ENCODE measurements at places on chromosomes 12 and 14. TPM values are rescaled to one million over a fixed set of nuclear protein-coding genes. Genes with fewer than 3 reads are reported as not detected.

The RNASE4 gene
- 7.1 TPM for total RNA-seq

The FLRT2 gene
- 3.9 TPM for total RNA-seq

The RNASE13 gene
- not detected for total RNA-seq

The STAC3 gene
- total RNA-seq = 0.40 TPM

The OR4E2 gene
- not detected for total RNA-seq

The ANKRD33 gene
- total RNA-seq = not detected

The TRIM9 gene
- total RNA-seq = 15.6 TPM

The TCL1B gene
- not detected for total RNA-seq

The OASL gene
- total RNA-seq = 4.1 TPM

The TMCC3 gene
- 1.1 TPM for total RNA-seq

The BCL11B gene
- 0.38 TPM for total RNA-seq

The CCDC196 gene
- not detected for total RNA-seq

The SDR9C7 gene
- total RNA-seq = not detected

The MIP gene
- not detected for total RNA-seq

The YEATS4 gene
- total RNA-seq = 45.9 TPM

The BATF gene
- total RNA-seq = not detected

The FAR2 gene
- total RNA-seq = not detected

The FAM177A1 gene
- 101 TPM for total RNA-seq

The HRK gene
- total RNA-seq = 1.1 TPM

The LTBP2 gene
- 11.0 TPM for total RNA-seq

The FGD4 gene
- 11.5 TPM for total RNA-seq

The COX6A1 gene
- total RNA-seq = 808 TPM

The FLVCR2 gene
- 5.4 TPM for total RNA-seq

The ALKBH2 gene
- 43.0 TPM for total RNA-seq

The ING4 gene
- total RNA-seq = 13.6 TPM

The RD3L gene
- not detected for total RNA-seq

The B3GNT4 gene
- total RNA-seq = 0.55 TPM

The VWF gene
- total RNA-seq = 0.27 TPM

The PCED1B gene
- total RNA-seq = 24.1 TPM

The C12orf50 gene
- not detected for total RNA-seq

The HVCN1 gene
- total RNA-seq = 0.59 TPM

The USP44 gene
- 0.07 TPM for total RNA-seq

The ERP27 gene
- not detected for total RNA-seq

The DCD gene
- not detected for total RNA-seq

The MRPL42 gene
- 50.0 TPM for total RNA-seq

The PIANP gene
- total RNA-seq = 0.97 TPM

The LAG3 gene
- total RNA-seq = 2.1 TPM

The GLS2 gene
- 0.27 TPM for total RNA-seq

The CDH24 gene
- 4.3 TPM for total RNA-seq

The SYNDIG1L gene
- total RNA-seq = not detected

The WNT5B gene
- 2.8 TPM for total RNA-seq

The CRIP1 gene
- 1,923 TPM for total RNA-seq

The SMARCD1 gene
- 73.4 TPM for total RNA-seq

The PROX2 gene
- not detected for total RNA-seq

The NGB gene
- total RNA-seq = not detected

The RGS6 gene
- not detected for total RNA-seq

The ISM2 gene
- 0.32 TPM for total RNA-seq

The EIF2S3B gene
- 0.29 TPM for total RNA-seq

The FAM181A gene
- not detected for total RNA-seq

The INHBC gene
- total RNA-seq = not detected

The SIX6 gene
- total RNA-seq = not detected

The RPL10L gene
- not detected for total RNA-seq

All from A549 treated with GW870086 at 1 μM for 4 hours (cell line).